ENCODE measurements at places on chromosomes 5 and 9.

DNA sequence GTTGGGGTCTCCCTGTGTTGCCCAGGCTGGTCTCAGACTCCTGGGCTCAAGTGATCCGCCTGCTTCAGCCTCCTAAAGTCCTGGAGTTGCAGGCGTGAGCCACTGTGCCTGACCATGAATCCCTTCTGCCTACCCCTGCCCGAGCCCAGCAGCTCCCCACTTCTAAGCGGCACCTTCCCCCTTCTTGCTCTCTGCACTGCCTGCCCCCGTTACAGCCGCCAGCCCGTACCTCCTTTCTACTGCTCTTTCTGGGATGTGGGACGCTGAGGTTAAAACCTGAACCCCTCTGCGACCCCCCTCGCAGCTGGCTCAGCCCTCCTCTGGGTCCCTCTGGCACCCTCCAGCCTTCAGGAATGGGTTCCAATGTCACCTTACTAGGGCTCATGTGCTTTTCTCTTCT, 249.6 kb downstream of the PBX3 start:
- no peak for DNase-seq

DNA sequence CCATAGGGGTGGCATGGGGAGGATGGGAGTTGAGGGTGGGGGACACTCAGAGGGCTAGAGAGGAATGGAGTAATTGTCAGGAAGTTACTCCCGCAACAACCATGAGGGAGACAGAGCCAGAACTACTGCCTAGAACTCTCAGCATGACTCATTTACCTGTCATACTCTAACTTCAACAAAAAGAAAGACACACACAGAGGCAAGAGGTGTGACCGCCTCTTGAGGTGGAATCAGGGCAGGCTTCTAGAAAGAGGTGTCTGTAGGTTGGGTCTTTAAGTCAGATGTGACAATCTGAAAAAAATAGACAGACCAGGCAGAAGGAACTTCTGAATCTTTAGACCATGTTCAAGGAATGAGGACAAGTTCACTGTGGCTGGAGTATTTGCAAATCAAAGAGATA, 73.4 kb downstream of the GABBR2 start:
- no peak for DNase-seq

DNA sequence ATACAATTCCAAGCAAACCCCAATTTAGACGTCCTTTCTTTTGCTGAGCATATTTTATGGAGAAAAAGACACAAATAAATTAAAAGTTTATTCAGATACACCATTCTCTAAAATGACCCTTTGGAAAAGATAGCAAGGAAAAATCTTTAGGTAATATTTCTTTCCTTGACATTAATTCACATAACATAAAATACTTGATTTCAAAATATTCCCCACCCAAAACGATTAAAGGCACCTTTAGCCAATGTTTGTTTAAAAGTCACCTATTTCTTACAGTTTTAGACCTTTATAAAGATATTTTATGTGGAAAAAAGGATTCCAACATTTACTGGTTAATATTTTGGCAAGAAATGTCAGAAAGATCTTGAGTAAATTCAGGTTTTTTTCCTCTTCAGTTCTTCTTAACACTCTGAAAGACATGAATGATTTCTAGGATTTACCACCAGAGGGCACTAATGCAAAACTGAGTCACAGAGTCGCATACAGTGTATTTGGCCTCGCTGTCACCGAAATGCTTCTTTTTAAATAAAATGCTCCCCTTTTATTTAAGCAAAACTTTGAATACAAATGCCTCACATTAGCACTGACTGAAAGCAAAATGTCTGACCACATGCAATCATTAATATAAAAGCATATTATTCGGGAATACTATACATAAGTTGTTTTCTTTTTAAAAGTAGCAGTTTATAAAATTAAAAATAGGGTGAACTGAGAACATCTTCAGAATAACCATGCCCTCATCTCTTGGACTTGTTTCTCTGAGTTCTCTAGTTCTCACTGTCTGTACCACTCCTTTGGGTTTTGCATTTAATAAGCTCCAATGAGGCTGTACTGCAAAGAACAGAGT, 122.5 kb downstream of the SLC1A3 start:
- DNase-seq: no peak

GRCh38 chr5:79802406-79802805, 112.8 kb downstream of the CMYA5 start:
- no peak for DNase-seq

DNA sequence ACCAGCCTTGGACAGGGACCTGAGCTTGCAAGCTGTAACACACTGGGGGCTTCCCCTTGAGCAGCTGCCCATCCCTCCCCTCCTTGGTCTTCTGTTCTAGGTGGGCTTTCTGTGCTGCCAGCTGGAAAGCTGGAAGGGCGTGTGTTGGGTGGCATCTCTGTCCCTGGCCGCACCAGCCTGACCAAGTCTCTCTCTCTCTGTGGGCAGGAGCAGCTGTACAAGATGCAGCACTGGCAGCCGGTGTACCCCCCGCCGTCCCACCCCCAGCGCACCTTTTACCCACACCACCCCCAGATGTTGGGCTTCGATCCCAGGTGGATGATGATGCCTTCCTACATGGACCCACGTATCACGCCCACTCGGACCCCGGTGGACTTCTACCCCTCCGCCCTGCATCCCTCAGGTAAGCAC, 32.1 kb upstream of the POMT1 start:
- DNase-seq: no peak
